ENCODE measurements at places on chromosomes 7 and 10. TPM values are rescaled to one million over a fixed set of nuclear protein-coding genes. Genes with fewer than 3 reads are reported as not detected.

Gene SH2D4B
- total RNA-seq, result 0.15 TPM

Gene FAM25A
- not detected for total RNA-seq

Gene TDRD1
- 0.35 TPM for total RNA-seq

Gene UPK3B
- total RNA-seq, result 0.83 TPM

GRCh38 chr10:59087486-59087885, 89.0 kb upstream of the PHYHIPL start:
- H3K36me3 ChIP-seq, result no peaks in the 10 kb centered on the region
- H3K27me3 ChIP-seq, result no peaks in the 10 kb centered on the region
- H3K4me1 ChIP-seq, result no peaks in the 10 kb centered on the region
- no peak overlapping the region for H3K27ac ChIP-seq

- no peak overlapping the region for H3K4me3 ChIP-seq
- no peaks in the 10 kb centered on the region for H3K4me1 ChIP-seq
- no peak overlapping the region for H3K27ac ChIP-seq
- H3K27me3 ChIP-seq, result no peaks in the 10 kb centered on the region
Observed at GRCh38 chr7:82051601-82052000, 281.8 kb upstream of the HGF start.

Gene OIT3
- not detected for total RNA-seq

DNA sequence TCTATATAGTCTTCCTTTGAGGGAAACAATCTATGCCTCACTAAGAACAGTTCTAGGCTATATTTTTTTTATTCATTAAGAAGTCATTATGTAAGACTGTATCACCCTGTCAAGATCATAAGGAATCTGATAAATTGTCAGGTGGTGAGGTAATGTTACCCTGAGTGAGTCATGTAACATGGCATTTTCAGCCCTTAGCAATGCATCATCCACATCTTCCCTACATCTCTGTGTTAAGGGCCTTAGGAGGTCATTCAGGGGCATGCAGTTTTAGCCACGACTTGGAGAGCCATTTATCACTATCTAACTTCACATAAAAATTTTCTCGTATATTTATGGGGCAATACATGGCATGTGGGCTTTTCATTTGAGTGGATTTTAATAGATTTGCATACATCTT, 924.5 kb upstream of the MBL2 start:
- DNase-seq, result no peak
- H3K36me3 ChIP-seq, result no peaks in the 10 kb centered on the region
- H3K27me3 ChIP-seq, result no peaks in the 10 kb centered on the region
- no peaks in the 10 kb centered on the region for H3K4me1 ChIP-seq
- no peak overlapping the region for H3K27ac ChIP-seq

All from activated CD4-positive, alpha-beta memory T cell treated with anti-CD3 and anti-CD28 coated beads, Interleukin-2, amount 10 ng/mL, durations not matched to agents 7 days and 5 days (primary cell).